HTR-8/SVneo (cell line): ENCODE measurements at places on chromosomes 6 and 20.

DNA sequence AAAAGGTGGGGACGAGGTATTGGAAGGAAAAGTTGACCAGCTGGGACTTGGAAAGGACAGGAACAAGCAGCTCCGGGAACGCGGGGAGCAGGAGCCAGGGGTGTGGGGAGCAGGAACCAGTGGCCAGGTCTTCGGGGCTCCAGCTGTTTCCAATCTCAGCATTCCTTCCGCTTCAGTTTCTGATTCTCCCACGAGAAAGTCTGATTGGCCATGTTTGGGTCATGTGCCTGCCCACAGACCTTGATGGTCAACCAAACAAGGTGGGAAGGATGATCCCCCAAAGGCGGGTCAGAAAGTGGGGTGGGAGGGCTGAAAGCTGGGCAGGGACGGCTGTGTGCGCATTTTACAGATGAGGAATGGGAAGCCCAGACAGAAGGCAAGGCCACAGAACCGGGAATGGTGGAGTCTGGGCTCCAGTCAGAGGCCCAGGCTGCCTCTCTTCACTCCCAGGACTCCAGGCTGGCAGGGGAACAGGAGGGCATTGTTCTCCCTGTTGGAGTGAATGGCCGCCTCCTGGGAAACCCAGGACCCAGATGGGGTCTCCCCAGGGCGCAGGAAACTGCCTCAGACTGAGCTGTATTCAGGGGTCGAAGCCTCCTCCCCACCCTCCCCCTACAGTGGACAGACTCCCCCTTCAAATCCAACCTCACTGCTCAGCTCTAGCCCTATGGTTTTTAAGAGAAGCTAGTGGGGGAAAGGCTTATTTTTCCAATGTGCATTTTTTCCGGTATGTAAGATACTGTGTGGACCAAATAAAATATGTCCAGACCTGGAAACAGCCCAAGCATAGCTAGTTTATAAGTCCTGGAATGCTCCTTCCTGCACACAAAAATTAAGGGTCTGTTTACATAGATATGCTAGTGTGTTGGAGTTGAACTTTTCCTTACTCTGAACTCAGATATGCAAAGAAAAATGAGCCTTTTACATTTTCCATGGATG lies 12.2 kb upstream of the PTGIS start:
- no peak for DNase-seq

DNA sequence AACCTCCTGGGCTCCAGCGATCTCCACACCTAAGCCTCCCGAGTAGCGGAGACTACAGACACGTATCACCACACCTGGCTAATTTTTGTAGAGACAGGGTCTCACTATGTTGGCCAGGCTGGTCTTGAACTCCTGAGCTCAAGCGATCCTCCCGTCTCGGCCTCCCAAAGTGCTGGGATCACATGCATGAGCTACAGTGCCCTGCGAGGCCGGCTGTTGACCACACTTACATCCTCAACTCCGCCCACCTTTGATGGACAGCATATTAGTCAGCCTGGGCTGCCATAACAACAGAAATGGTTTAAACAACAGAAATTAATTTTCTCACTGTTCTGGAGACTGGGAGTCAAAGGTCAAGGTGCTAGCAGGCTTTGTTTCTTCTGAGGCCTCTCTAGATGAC lies 107.7 kb downstream of the JPH2 start:
- DNase-seq: no peak

- no peak for DNase-seq
Observed at GRCh38 chr6:165184192-165184979, 125.0 kb downstream of the C6orf118 start.

DNA sequence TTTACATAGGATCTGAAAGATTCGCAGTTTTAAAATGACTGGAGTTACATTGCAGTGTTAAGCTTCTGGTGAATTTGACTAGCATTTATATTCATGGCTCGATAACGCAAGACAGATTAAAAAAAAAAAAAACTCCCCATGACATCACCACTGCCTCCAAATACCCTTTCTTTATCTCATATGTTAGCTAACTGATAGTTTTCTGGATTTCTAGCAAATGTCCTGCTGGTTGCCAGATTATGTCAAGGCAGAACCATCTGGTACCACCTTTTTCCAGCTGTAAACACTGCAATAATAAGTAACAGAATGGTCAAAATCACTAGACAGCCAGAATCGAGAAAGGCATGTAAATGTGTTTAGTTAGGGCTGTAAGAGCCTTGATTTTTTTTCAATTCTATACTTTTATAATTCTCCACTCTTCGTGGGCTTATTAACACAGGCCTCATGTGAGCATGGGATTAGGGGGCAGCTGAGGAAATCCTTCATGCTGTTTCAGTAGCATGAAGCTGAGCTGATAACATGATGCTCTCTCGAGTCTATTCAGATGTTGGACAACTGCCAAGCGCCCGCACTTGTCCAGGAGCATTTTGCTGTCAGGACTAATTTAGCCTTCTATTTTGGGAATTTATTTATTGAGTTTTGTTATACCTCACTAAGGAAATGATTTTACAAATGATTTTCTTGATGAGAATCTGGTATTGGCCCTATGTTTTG lies 166.0 kb upstream of the SCGN start:
- no peak for DNase-seq

- no peak for DNase-seq
Observed at GRCh38 chr6:122052346-122052900, 347.0 kb upstream of the HSF2 start.

- DNase-seq: no peak
Observed at GRCh38 chr6:21715180-21715579, 121.6 kb downstream of the SOX4 start.

- DNase-seq: no peak
Observed at GRCh38 chr20:63568170-63568981, 5.7 kb downstream of the HELZ2 start.
